ENCODE measurements at places on chromosomes 4 and X.

GRCh38 chr4:150619042-150619441 lies 37.1 kb downstream of the MAB21L2 start:
- no peak for DNase-seq

GRCh38 chrX:154714925-154715324 lies 36.0 kb downstream of the GAB3 start:
- no peak for DNase-seq

DNA sequence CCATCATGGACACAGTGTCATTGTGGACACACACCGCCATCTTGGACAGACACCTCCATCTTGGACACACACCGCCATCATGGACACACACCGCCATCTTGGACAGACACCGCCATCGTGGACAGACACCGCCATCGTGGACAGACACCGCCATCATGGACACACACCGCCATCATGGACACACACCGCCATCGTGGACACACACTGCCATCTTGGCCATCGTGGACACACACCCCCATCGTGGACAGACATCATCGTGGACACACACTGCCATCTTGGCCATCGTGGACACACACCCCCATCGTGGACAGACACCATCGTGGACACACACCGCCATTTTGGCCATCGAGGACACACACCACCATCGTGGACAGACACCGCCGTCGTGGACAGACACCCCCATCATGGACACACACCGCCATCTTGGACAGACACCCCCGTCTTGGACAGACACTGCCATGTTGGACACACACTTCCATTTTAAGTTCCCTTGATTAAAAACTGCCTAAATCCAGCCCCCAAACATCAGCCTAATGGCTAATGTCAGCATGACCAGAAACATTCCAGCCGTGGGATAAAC lies 9.1 kb downstream of the ASMTL start:
- no peak for DNase-seq

- no peak for DNase-seq
Measured at GRCh38 chr4:134888156-134888555, 686.6 kb upstream of the PABPC4L start.

DNA sequence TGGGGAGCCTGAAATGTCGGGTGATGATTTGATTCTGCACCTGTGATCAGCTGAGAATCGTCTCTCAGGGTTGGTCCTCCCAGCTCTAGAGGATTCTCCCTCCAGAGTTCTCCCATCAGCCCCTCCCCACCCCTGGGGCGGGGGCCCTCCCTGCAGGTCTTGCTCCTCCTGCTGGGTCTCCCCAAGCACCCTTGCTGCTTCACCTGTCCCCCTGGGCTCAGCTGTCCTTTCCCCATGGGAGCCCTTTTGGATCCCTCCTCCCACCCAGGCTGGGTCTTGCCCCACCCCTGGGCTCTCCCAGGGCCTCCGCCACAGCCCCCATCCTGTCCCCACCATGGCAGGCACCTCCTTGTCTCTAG lies 22.2 kb downstream of the PSAPL1 start:
- DNase-seq, result no peak

DNA sequence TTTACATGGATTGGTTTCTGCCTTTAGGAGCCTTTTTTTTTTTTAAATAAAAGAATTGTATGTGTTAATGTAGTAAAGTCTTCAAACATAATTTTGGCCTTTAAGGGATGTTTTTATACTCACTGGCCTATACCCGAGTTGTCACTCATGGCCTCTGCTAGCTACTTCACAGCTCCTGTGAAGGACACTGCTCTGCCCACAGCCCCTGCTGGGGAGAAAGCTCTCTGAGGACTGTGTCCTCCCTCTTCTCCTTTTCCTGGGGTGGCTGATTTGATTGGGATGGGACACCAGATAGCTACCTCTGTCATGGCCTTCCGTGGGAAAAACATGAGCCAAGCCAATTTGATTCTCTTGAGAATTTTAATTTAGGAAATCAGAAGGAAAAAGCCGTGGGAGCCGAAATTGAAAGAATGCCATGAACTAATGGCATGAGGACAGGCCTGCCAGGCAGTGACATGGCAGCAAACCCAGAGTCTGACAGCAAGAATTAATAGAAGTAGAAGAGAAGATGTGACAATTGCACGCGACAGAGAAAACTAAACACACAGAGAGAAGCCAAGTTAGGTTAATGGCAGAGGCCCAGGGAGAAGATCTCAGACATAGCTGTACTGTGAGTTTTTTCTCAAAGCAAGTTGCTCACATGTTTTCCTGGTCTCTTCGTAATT lies 81.4 kb downstream of the ARHGAP10 start:
- no peak for DNase-seq

DNA sequence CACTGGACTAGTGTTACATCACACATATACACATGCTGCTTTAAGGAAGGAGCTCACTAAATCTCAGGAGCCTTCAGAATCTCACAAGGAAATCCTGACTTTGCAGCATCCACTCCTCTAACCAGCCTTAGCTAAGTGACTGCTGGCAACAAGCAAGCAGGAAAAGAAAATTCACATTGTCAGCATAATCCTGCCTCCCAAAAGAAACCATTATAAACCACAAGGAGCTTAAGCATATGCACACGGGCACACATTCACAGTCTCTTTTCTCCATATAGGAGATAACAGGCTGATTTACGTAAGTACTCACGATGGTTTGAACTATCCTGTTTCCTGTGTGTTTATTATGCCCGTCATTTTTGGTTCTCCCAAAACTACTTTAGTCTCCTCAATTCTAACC lies 136.3 kb downstream of the TMEM144 start:
- no peak for DNase-seq

DNA sequence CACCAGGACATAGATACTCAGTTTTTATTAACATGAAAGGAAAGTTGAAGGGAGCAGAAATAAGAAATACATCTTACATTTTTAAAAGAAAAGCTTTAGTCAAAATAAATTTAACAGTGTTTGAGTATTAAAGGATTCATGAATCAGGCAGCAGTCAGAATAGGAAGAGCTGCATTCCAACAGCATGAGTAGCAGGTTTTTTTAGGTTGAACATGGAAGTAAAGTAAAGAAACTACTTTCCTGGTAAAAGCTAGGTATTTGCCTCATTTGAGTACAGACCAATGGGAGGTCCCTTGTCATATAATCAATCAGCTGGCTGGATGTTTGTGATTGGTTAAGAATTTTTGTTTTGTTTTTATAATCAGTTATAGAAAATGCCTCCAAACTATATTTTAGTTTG lies 645.9 kb upstream of the INTU start:
- no peak for DNase-seq

- no peak for DNase-seq
Measured at GRCh38 chr4:122612540-122612939, 8.3 kb downstream of the IL21 start.

DNA sequence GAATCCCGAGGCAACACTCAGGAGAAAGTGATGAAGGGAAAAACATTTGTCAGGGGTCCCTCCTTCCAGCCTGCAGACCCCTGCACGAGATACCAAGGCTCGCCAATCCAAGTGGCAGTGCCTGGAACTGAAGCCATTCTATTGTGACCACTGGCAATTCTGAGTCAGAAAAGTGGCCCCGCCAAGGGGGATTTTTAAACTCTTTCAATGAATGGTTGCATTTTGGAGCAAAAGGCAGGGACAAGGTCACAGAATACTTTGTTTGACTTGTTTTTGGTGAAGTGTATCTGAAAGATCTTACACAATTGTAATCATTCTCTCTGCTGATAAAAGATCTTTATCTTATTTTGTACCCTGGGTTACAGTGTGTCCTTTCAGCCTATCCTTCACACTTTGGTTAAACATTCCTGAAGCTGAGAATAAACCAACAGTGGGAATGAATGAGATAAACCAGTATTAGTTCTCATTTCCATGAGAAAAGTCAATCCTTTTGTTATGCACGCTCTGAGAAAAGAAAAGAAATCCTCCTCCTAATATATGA lies 115.9 kb upstream of the PDLIM3 start:
- DNase-seq, result no peak

DNA sequence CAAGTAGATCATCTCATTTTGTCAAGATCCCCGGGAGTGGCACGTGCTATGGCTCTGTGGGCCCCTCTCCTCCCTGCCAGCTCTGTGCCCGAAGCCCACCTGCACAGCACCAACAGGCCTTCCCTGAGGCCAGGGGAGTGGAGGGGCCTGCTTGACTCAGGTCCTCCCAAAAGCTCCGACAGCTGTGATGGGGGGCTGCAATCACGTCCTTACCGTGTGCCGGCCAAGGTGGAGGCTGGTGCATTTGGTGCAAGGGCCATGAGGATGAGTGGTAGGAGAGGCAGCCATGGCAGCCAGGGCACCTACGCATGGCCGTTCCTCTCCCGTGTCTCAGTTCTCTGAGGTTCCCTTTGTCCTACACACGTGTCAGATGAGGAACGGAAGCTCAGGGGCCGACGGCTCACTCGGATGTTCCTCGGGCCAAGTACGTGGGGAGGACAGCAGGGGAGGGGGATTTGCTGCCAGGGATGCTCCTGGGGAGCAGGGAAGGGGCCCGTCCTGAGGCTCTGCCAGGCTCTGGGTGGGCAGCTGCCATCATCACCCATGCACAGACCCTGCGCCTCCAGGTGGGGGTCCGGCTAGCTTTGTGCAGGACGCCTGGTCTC lies 95.8 kb downstream of the HMX1 start:
- no peak for DNase-seq

DNA sequence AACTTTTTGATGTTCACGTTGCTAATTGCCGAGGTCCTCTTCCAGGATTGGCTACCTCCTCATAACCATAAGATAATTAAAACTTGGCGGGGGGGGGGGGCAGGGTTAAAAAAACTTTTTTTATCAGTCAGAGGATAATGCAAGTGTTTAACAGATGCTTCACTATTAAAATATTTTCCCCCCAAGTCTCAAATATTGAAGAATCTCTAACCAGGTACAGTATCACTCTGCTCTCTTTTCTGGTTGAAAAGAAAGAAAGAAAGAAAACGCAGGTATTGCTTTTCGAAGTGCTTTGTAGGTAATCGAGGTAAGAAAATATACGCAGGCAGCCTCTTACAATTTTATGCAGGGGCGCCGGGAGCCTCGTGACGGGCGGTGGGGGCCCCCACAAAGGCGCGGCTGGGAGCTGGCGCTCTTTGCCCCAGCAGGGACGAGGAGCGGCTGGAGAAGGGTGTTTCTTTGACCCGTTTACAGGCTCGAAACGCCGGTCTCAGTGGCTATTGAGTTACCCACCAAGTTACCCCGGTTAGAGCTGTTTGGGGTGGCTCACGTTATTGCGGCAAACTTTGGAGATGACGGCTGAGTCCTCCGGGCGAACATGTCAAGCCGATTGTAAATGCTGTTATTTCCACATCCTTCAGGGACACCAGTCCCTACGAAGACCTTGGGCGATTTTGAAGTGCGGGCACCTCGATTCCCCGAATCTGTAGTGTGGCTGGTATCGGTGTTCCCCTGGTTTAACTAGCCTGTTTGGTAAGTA lies 477 bp upstream of the HAND2 start:
- no peak for DNase-seq

GRCh38 chr4:1807332-1807777 lies 14.3 kb downstream of the FGFR3 start:
- DNase-seq, result no peak

All from activated CD8-positive, alpha-beta memory T cell treated with anti-CD3 and anti-CD28 coated beads for 4 hours (primary cell).